Urinary bladder (tissue), 4 donors: ENCODE measurements at places on chromosomes 11 and 22.

GRCh38 chr22:45188779-45189178 is 25.1 kb downstream of the NUP50 start:
- DNase-seq, result no peak

DNA sequence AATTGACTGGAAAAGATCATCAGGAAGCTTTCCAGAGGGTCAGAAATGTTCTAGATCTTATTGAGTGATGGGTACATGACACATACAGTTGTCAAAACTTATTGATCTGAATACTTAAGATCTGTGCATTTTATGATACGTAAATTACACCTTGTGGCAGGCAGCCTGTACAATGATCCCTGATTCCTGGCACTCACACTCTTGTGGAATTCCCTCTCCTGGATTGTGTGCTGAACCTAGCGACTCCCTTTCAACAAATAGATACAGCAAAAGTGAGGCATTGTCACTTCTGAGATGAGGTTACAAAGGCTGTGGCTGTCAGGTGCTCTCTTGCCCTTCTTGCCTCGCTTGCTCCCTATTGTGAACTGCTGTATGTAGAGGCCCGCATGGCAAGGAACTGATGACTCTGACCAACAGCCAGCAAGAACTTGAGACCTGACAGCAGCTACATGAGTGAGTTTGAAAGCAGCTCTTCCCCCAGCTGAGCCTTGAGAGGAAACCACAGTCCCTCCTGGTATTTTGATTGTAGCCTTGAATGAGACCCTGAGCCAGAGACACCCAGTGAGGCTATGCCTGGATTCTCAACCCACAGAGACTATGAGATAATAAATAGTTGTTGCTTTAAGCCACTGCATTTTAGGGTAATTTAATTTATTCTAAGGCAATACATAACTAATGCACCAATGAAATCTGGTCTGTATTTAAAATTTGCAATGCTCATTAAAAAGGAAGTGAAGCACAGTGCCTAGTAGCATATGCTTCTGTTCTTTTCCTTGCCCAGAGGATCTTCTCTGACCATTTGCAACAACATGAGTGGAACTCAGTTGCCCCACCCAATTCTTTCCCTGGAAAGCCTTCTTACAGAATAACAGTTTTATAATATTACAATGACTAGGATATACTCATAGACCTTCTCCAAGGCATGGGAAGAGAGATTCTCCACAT is 60.5 kb upstream of the IZUMO1R start:
- DNase-seq, result no peak

DNA sequence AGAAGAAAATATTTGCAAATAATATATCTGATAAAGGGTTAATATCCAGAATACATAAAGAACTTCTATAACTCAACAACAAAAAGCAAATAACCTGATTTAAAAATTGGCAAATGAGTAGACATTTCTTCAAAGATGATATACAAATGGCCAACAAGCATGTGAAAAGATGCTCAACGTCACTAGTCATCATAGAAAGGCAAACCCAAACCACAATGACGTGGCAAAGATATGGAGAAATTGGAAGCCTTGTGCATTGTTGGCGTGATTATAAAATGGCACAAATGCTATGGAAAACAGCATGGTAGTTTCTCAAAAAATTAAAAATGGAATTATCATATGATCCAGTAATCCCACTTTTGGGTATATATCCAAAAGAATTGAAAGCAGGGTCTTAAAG is 466.3 kb downstream of the TBC1D22A start:
- DNase-seq, result no peak

DNA sequence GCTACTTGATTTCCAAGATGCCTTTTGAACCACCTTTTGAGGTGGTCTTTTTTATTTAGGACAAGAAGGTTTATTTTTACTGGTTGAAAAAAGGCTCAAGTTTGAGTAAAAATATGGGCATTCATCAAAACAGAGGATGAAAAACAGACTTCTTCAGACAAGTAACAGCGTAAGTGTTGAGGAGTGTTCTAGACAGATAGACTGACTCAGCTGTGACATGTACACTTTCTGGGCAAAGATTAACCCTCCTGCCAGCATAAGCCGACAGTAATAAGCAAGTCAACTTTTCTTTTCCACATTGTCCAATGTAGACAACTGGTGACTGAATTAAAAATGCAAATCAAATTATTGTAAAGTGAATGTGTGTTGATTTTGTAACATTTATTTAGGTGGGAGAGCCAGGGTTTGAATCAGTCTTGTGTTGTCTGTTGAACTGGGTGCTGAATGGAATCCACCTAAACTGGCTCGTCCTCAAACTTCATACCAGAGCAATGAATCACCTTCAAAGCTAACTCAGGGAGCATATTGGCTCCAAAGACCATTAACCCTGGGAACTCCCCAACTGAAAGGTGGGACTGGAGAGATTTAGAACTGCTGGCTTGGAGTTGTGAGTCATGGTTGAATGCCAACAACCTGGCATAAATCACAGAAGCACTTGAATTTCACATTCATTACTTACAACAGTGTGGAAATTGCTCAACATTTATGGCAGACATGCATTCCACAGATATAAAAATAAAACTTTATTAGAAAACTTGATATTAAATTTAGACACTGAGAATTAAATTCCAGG is 377.0 kb downstream of the ETS1 start:
- peak; percentile 42 for DNase-seq

DNA sequence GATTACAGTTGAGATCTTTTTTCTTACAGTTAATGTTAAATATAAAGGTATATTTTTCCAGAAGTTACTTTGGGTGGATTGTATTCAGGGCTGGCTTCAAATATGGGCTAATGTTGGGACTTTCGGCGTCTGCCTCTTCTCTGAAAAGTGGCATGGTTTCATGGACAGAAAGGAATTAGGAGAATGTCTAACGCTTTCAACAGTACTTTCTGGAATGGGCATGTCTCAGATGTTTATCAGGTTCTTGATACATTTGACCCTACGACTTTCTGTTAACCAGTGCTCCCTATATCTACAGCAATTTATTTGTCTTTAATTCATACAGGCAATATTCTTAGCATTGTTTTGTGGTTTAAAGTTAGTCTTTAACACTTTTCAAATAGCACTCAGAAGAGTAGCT is 33.7 kb downstream of the ZC3H12C start:
- DNase-seq, result no peak

GRCh38 chr22:31230871-31231621 is 18.9 kb downstream of the LIMK2 start:
- no peak for DNase-seq

GRCh38 chr11:3947061-3947460 is 91.6 kb downstream of the STIM1 start:
- DNase-seq, result peak; percentile 70

GRCh38 chr11:20483931-20484330 is 96.4 kb downstream of the PRMT3 start:
- no peak for DNase-seq

DNA sequence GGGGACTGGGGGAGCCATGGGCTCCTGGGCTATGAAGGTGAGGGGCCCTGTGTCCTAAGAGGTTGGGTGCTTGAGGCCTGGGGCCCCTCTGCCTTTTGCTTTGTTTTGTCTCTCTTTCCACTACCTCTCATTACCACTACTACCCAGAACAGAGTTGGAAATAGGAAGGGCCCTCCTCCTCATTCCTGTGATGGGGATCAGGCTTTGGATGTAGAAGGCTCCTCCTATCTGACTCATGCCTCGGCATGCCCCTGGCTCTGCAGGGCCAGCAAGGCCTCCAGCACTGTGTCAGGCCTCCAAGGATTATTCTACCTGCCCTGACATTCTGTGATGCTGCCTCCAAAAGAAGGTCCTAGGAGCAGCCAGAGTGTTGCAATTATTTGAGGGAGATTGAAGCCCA is 766 bp downstream of the IZUMO1R start:
- DNase-seq, result no peak

GRCh38 chr11:30815619-30816018 is 229.5 kb upstream of the MPPED2 start:
- no peak for DNase-seq

DNA sequence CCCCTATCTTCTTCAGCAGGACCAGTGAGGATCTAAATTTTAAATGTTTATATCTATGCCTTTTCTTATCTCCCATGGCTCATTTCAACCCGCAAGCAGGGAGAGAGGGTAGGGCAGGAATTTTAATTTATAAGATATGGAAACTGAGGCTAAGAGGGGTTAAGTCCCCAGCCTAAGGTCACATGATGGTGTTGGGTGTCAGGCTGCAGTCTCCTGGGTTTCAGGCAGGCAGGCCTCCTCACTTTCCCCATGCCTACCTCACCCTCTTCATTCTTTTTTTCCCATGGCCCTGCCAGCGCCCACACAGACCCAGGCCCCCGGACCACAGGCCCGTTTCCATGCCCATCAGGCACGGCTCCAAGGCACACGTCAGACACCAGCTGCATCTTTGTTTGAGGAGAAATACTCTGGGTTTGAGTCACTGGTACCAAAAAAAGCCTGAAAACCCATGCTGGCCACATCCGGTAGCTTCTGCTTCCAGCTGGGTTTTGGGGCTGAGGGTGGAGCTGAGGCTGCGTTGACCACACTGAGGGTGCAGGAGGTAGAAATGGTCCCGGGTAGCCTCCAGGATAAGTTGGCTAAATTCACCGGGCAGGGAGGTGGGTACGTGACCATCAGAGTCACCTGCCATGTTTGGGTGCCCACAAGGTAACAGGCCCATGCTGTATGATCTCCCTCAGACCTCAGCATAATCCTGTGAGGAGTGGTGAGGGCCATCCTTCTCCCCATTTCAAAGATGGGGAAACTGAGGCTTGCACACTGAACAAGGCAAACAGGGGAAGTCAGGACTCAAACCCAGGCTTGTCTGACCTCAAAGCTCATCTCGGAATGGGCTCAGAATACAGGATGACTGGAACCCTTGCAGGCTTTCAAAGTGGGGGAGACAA is 7.5 kb downstream of the CRYBB1 start:
- DNase-seq, result no peak

- no peak for DNase-seq
Measured at GRCh38 chr22:50548921-50549790, 3.5 kb downstream of the KLHDC7B start.

DNA sequence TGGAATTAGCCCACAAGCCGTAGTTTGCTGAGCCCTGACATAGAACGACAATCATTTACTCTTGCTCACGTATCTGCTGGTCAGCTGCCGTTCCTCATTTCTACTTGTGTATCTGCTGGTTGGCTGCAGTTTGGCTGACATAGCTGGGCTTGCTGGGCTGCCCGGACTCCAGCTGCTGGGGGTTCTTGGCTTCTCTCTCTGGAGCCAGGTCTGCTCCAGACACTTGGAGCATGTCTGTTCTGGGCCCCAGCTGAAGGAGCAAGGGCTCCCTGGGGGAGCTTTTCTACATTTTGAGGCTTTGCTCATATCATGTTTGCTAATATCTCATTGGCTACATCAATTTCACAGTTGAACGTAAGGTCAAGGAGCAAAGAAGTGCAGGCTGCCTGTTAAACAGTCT is 47.3 kb downstream of the PRDM11 start:
- no peak for DNase-seq

- no peak for DNase-seq
Measured at GRCh38 chr11:134374891-134375550, 37.0 kb downstream of the B3GAT1 start.

GRCh38 chr11:86483610-86483939 is 108.9 kb downstream of the CCDC81 start:
- DNase-seq, result no peak

DNA sequence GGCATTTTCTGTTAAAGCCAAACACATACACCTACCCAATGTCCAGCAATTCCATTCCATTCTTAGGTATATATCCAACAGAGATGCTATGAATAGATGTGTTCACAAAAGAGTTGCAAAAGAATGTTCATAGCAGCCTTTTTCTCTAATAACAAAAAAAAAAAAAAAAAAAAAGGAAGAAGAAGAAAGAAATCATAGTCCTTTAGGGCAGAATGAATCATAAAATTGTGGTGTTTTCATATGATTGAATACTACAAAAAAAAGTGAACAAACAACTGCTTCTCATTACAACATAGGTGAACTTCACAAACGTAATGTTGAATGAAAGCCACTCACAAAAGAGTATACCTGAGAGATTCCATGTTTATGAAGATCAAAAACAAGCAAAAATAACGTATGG is 66.8 kb upstream of the GRK3 start:
- no peak for DNase-seq

- no peak for DNase-seq
Measured at GRCh38 chr11:27718346-27718862, 18.1 kb upstream of the BDNF start.

DNA sequence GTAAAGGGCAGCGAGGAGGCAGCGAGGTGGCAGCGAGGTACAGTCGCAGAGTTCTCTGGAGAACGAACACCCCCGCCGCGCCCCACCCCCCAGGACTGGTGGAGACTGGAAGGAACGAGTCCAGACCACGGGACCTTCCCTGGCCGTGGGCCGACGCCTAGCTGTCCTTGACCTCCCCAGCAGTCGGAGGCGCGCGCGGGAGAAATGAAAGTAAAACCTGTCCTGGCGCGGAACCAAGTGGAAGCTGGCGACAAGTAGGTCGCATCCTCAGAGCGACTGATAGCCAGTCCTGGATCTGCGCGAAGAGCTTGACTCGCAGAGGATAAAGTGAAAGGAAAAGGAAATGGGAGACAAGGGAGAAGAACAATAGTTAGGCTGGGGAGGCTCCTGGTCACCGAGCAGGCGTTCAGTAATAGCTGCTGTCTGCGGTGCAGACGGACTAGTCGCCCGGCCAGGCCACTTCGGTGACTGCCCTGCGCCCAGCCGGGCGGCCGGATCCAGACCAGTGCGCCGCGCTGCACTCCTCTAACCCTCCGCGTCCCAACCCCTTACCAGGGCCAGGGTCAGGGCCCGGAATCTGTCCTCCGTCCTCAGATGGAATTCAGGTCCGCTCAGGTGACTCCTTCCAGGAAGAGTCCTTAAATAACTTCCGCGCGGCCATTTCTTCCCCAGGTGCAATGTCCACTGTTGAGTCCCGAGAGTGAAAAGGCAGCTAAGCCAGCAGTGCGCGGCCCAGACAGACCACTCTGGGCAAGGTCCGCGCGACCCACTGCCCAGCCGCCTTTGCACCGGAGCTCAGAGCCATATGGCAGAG is 1.9 kb upstream of the ADM start:
- no peak for DNase-seq

GRCh38 chr11:19220903-19221724 is 19.3 kb upstream of the CSRP3 start:
- DNase-seq, result no peak

DNA sequence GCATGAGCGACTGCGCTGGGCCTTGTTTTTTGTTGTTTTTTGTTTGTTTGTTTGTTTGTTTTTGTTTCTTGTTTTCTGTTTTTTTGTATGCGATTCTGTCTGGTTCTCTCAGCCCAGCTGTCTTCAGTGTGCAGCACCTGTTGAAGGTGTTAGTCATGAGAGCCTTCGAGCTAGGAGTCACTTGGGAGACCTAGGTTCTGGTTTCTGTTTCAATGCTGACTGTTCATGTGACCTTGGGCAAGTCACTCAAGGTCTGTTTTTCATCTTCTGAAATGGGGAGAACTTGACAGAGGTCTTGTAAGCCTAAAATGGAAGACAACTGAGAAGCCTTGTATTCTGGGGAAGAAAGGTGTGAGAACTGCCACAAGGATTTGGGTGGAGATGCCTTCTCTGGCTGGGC is 1.8 kb downstream of the DCPS start:
- no peak for DNase-seq

DNA sequence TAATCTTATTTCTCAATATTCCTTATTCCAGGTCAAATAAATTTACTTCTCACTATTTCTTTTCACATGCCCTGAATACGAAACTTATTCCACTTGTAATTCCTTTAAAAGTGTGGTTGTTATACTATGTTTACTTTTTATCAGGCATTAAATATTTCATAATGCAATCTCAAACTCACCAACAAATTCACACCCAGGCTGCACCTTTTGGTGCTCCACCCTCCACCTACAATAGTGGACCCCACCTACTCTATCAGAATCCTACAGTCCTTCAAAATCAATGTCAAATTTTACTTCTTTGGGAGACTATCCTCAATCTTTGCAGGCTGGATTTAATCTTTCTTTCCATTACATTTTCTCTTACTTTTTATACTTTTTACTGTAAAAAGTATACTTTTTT is 65.9 kb upstream of the MTMR2 start:
- no peak for DNase-seq
